ENCODE measurements at places on chromosomes 16 and 17. TPM values are rescaled to one million over a fixed set of nuclear protein-coding genes. Genes with fewer than 3 reads are reported as not detected.

SLC22A31 gene
- not detected for total RNA-seq

HP gene
- not detected for total RNA-seq

STX8 gene
- 94.2 TPM for total RNA-seq

TLCD2 gene
- 3.6 TPM for total RNA-seq

KRT25 gene
- total RNA-seq = not detected

HEATR9 gene
- not detected for total RNA-seq

TOM1L1 gene
- 30.5 TPM for total RNA-seq

OR3A2 gene
- not detected for total RNA-seq

METTL9 gene
- 108 TPM for total RNA-seq
